Umbilical cord (tissue), 2 donors: ENCODE measurements at places on chromosomes 13 and 19. TPM values are rescaled to one million over a fixed set of nuclear protein-coding genes. Genes with fewer than 3 reads are reported as not detected.

Gene LILRA1
- 1.4 TPM for total RNA-seq

DNA sequence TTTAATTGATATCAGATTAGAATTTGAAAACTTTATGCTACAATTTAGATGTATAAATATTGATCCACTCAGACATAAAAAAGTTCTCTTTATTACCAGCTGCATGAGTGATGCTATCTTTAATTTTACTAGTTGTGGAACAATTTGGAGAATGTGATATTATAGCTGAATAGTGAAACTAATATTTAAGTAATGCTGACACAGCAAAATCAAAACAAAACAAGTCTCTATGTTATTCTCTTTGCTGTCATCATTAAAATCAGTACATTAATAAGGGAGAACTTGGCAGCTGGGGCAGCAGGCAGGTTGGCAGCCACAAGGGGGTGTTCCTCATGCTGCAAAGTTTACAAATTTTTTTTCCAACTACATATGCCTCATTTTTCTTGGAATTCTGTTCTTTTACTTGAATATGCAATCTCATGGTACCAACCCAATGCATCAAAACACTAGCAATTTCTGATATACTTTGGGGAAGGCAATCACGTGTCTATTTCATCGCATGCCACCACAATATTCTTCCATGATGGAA, 585.3 kb downstream of the FGF9 start:
- DNase-seq: no peak

Gene NR2F6
- 20.0 TPM for total RNA-seq

Gene PTGIR
- 22.6 TPM for total RNA-seq

- peak; percentile 30 for DNase-seq
These were observed 539 bp downstream of the PLD3 start for GRCh38 chr19:40348961-40349507.

Gene SAMD4B
- total RNA-seq: 35.9 TPM

- DNase-seq: no peak
These were observed 11.0 kb downstream of the CTU1 start for GRCh38 chr19:51097166-51097738.

Gene PBX4
- 10.8 TPM for total RNA-seq
